Prostate gland (tissue), 2 donors: ENCODE measurements at places on chromosomes 12 and 14. TPM values are rescaled to one million over a fixed set of nuclear protein-coding genes. Genes with fewer than 3 reads are reported as not detected.

GRCh38 chr12:51847643-51848325, 734 bp downstream of the FIGNL2 start:
- no peaks in the 10 kb centered on the region for H3K36me3 ChIP-seq
- H3K27ac ChIP-seq: peak overlapping the region; percentile 20
- no peaks in the 10 kb centered on the region for H3K27me3 ChIP-seq
- no peak for DNase-seq

DNA sequence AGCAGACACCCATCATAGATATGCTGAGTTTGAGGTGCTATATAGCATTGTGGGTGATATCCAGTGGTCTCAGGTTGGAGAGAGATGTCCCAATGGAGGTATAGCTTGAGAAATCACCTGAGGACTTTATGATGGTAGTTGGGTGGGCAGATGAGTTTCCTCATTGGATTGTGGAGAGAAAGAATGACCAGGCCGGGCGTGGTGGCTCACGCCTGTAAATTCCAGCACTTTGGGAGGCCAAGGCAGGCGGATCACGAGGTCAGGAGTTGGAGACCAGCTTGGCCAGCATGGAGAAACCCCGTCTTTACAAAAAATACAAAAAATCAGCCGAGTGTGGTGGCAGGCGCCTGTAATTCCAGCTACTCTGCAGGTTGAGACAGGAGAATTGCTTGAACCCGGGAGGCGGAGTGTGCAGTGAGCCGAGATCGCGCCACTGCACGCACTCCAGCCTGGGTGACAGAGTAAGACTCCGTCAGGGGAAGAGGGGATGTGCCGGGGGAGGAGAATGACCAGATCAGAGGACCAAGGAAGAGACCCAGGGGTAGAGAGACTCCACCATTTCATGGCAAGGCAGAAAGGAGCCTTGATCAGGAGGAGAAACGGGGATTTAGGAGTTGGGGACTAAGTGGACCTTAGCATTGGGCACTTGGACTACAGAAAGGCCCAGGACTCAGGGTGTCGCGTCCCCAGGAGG, 757 bp upstream of the PCK2 start:
- no peaks in the 10 kb centered on the region for H3K36me3 ChIP-seq
- H3K4me1 ChIP-seq: no peaks in the 10 kb centered on the region
- H3K27me3 ChIP-seq: no peaks in the 10 kb centered on the region
- no peak for DNase-seq

GRCh38 chr12:124633365-124634362, 66.3 kb upstream of the NCOR2 start:
- H3K27me3 ChIP-seq: no peaks in the 10 kb centered on the region
- no peak overlapping the region for H3K27ac ChIP-seq
- no peaks in the 10 kb centered on the region for H3K4me1 ChIP-seq
- H3K36me3 ChIP-seq: no peaks in the 10 kb centered on the region
- DNase-seq: no peak

DNA sequence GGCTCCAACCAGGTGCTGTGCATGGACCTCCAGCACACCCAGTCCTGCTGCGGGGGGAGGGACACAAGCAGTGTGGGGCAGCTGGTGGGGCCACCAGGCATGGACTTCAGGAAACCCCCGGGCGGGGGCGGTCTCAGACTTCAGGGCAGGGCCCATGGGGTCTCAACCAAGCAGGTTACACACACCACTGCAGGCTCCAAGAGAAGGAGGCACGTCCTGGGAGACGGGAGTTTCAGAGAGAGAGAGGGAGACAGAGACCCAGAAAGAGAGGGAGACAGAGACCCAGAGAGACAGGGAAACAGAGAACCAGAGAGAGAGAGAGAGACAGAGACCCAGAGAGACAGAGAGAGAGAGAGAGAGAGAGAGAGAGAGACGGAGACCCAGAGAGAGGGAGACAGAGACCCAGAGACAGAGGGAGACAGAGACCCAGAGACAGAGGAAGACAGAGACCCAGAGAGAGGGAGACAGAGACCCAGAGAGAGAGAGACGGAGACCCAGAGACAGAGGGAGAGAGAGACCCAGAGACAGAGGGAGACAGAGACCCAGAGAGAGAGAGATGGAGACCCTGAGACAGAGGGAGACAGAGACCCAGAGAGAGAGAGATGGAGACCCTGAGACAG, 128.9 kb downstream of the NCOR2 start:
- H3K27me3 ChIP-seq: no peaks in the 10 kb centered on the region
- H3K36me3 ChIP-seq: no peaks in the 10 kb centered on the region
- DNase-seq: no peak
- H3K4me1 ChIP-seq: peaks cover 3% of the 10 kb centered on the region
- peak overlapping the region; percentile 60 for H3K27ac ChIP-seq

DNA sequence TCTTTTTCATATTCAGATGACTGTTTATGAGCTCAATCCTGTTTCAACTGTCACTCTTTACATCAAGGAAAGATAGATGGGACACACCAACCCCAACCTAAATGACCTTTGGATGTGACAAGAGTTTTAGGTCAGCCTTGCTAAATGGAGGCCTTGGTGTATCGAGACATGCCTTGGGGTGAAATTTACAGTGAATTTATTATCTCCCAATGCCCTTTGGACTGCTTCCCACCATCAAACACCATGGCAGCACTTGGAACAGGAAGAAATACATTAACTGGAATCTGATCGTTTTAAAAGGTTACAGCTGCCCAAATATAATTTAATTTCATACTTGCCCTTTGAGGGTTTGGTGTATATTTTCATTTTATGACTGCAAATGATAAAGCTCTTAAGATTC, 327.6 kb downstream of the SOX5 start:
- H3K36me3 ChIP-seq: no peaks in the 10 kb centered on the region
- no peaks in the 10 kb centered on the region for H3K27me3 ChIP-seq
- DNase-seq: no peak
- H3K27ac ChIP-seq: no peak overlapping the region
- H3K4me3 ChIP-seq: no peak overlapping the region
- H3K4me1 ChIP-seq: no peaks in the 10 kb centered on the region

DNA sequence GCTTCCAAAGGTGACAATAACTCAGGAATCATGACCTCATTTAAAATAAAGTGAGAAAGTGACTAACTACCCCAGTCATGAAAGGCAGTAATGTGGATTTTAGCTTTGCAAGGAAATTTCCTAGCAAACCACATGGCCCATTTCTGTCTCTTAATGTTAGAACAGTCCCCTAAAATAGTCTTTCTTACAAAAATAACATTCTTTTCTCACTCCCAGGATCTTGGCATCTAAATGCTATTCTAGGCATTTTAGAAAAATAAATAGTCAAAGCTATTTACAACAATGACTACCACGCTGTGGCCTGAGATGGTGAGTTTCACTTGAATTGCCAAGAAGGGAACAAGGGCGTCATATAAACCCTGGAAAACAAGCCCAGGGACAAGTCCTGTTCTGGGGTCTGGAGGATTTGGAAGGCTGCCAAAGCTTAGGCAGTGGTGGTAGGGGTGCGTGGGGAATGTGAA, 101.2 kb upstream of the CCDC175 start:
- no peak overlapping the region for H3K27ac ChIP-seq
- no peaks in the 10 kb centered on the region for H3K4me1 ChIP-seq
- DNase-seq: no peak
- H3K36me3 ChIP-seq: no peaks in the 10 kb centered on the region
- no peak overlapping the region for H3K4me3 ChIP-seq

DNA sequence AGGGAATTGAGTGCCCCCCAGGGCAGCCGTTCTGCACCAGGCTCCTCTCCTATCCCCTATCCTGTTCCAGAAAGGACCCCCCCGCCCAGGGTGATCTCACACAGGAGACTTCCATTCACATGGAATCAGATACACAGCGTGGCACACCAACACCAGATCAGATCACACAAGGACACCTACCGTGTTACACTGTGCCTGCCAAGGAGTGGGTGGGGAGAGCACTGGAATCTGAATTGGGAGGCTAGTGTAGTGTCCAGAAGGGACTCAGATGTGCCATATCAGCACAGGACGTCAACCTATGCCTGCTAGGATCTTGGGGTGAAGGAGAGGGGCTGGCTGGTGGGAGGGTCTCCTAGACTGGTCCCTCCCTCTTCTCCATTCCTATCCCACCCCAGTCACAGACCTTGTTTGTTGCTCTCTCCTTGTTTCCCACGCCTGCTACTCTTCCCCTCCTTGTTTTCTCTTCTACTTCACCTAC, 2.3 kb downstream of the PTMS start:
- peaks cover 12% of the 10 kb centered on the region for H3K4me1 ChIP-seq
- H3K27ac ChIP-seq: peak overlapping the region; percentile 92
- H3K27me3 ChIP-seq: no peaks in the 10 kb centered on the region
- DNase-seq: peak; percentile 52
- peaks cover 7% of the 10 kb centered on the region for H3K36me3 ChIP-seq

GRCh38 chr12:57242691-57243454, 8.1 kb downstream of the STAC3 start:
- peak overlapping the region; percentile 18 for H3K4me3 ChIP-seq
- no peak overlapping the region for H3K27ac ChIP-seq
- no peak for DNase-seq
- no peaks in the 10 kb centered on the region for H3K36me3 ChIP-seq
- H3K4me1 ChIP-seq: peaks cover 29% of the 10 kb centered on the region
- H3K27me3 ChIP-seq: no peaks in the 10 kb centered on the region

GRCh38 chr14:68602507-68602906, 190.4 kb downstream of the ZFP36L1 start:
- H3K36me3 ChIP-seq: no peaks in the 10 kb centered on the region
- H3K27ac ChIP-seq: no peak overlapping the region
- H3K4me3 ChIP-seq: no peak overlapping the region
- H3K27me3 ChIP-seq: no peaks in the 10 kb centered on the region
- DNase-seq: no peak

The REP15 gene
- 0.18 TPM for total RNA-seq

The RNASE7 gene
- not detected for total RNA-seq

The LRRC10 gene
- not detected for total RNA-seq
